NCI-H1105 (cell line): ENCODE measurements at places on chromosomes 16 and 17.

DNA sequence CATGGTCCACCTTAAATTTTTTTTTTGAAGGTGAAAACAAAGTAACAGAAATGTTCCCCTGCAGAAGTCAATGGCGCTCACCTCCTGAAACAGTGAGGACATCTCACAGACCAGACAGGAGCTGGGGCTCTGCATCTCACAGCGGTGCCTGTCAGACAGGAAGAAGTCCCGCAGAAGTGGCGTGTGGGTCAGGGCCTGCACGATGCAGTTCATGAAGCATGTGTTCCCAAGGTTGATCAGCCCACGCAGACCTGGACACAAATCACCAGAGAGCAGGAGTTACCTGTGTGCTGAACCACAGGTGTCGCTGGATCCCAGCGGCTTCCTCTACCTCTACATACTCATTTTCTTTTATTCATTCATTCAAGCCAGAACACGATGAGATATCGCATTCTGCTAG is 24.9 kb downstream of the USP22 start:
- no peak for DNase-seq

GRCh38 chr17:76051561-76051960 is 20.8 kb downstream of the SRP68 start:
- no peak for DNase-seq

GRCh38 chr16:88727871-88728270 is 21.6 kb downstream of the CTU2 start:
- DNase-seq = no peak

DNA sequence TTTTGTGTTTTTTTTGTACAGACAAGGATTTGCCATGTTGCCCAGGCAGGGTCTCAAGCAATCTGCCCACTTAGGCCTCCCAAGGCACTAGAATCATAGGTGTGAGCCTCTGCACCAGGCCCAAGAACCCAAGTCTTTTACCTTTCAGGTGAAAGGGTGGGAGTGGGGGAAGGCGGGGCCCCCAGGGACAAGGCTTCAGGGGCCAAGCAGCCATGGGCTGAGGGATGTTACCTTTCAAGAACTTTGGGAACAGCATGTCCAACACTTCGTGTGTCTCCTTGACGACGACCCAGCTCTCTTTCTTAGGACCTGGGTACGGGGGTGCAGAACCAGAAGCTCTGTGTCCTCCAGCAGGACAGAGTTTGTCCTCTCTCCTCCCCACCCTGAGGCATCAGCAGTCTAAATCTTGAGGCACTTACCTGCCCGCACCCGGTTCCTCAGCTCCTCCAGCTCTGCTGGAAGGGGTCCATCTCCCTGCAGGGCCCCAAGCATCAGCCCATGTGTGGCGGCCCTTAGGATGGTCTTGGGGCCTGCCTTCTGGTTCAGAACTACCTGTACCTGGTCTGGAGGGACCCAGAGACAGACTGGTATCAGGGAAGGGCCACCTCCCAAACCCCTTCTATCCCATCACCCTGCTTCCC is 9.0 kb downstream of the SLC5A2 start:
- no peak for DNase-seq

- DNase-seq = no peak
Observed at GRCh38 chr16:27781981-27782880, 232.3 kb downstream of the KATNIP start.

- DNase-seq = no peak
Observed at GRCh38 chr16:63960321-63960720, 1161.5 kb downstream of the CDH11 start.

DNA sequence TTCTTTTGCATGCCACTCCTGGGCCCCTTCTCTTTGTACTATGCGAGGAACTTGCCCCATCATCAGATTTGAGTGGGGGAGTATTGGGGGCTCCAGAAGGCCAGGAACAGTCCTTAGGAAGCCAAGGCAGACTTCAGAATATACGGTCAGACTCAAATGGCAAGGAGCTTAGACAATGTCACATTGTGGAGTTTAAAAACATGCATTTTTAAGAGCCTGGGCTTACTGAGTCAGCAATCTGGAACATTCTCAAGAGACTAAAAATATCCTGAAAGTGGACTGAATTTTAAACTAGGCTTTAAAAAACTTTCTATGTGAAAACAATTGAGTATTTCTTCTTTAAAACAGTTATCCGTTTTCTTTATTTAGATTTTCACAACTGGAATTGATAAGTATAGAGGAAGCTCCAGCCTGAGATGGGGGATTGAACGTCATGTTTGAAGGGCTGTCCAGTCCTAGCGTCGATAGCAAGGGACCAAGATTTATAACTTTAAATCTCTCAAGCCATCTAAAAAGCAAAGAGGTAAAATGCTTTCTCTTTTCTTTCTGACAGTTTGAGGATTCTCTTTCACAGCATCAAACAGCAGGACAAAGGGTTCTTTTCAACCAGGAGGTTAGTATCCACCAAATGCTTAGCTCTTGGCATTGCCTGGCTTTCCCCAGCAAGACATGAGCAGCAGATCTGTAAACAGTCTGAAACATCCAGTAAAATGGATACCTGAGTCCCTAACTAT is 45.8 kb upstream of the CDRT4 start:
- no peak for DNase-seq

- no peak for DNase-seq
Observed at GRCh38 chr16:80346111-80346632, 194.6 kb upstream of the DYNLRB2 start.
